ENCODE measurements at places on chromosomes 3 and 15.

DNA sequence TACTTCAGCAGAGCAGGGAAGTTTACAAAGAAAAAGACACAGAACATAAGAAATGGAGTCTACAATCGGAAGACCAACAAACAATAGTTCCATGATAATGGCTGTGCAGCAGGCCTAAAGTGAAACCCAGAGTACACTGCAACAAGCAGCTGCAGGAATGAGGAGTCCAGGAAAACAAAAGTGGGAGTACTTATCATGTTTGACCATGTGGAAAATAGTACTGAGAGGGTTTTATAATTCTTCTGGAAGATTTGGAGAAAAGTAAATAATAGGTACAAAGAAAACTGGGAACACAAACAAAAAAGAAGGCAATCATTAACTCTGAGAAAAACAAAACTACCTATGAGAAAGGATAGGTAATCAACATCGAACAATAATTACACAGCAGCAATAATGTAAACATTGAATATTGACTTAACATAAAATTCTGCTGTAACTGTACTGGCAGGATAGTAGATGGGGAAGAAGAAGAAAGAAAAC lies 87.5 kb downstream of the NEK10 start:
- DNase-seq = no peak

- DNase-seq = no peak
Measured at GRCh38 chr15:30671309-30671708, 45.4 kb downstream of the ARHGAP11B start.

- DNase-seq = no peak
Measured at GRCh38 chr3:39263576-39263975, 16.3 kb downstream of the CX3CR1 start.

- no peak for DNase-seq
Measured at GRCh38 chr15:100759698-100760356, 119.8 kb upstream of the ALDH1A3 start.

- no peak for DNase-seq
Measured at GRCh38 chr15:93290618-93290946, 201.6 kb upstream of the RGMA start.

GRCh38 chr3:66338927-66339326 lies 118.1 kb downstream of the SLC25A26 start:
- no peak for DNase-seq

DNA sequence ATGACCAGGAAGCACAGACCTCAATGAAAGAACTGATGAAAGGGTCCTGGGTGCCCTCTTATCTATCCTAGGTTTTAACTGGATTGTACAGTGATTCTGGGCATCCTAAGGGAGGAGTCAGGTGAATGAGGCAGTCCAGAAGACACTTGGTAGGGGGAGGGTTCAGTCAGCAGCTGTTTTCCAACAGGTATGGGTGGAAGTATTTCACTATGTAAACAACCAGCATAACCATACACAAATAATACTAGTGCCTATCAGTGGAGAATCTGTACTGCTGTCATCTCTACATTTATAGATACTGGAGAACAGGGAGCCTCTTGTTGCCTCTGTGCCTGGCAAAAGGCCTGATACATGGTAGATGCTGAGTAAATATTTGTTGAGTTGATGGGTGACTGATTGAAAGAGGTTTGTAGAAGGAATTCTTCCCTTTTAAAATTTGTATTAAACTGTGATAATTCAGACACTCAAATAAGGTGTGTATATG lies 328.5 kb downstream of the RBMS3 start:
- DNase-seq = no peak

GRCh38 chr3:147418371-147418781 lies 9.2 kb downstream of the ZIC1 start:
- DNase-seq = no peak
